Thoracic aorta (tissue), 2 donors: ENCODE measurements at places on chromosomes 1 and 21. TPM values are rescaled to one million over a fixed set of nuclear protein-coding genes. Genes with fewer than 3 reads are reported as not detected.

The XCL1 gene
- not detected for total RNA-seq

The MYCL gene
- total RNA-seq = 3.9 TPM

The PRDM16 gene
- total RNA-seq = 85.4 TPM

The KRTAP13-2 gene
- total RNA-seq = not detected

The PPM1J gene
- total RNA-seq = 2.3 TPM

The CHI3L1 gene
- total RNA-seq = 5.0 TPM

The CDCA8 gene
- 0.35 TPM for total RNA-seq

The CTPS1 gene
- total RNA-seq = 79.2 TPM

The C1QTNF12 gene
- total RNA-seq = 2.9 TPM

The GOLT1A gene
- total RNA-seq = not detected

The STK40 gene
- 60.3 TPM for total RNA-seq

The GPR25 gene
- total RNA-seq = not detected

The RNF207 gene
- 30.5 TPM for total RNA-seq

The EFCAB7 gene
- 4.7 TPM for total RNA-seq

The NES gene
- 30.9 TPM for total RNA-seq

The LCE2B gene
- 2.4 TPM for total RNA-seq

The LHX8 gene
- not detected for total RNA-seq

The CR1 gene
- total RNA-seq = 17.4 TPM

The ADGRL2 gene
- total RNA-seq = 53.3 TPM

The ACKR1 gene
- total RNA-seq = 123 TPM

The NUDT4B gene
- 47.0 TPM for total RNA-seq

The NFASC gene
- total RNA-seq = 26.2 TPM

The CD2 gene
- 1.4 TPM for total RNA-seq

The ACOT11 gene
- total RNA-seq = 23.6 TPM

The FAM167B gene
- 6.1 TPM for total RNA-seq

The ELF3 gene
- total RNA-seq = 4.9 TPM

The AMY1C gene
- not detected for total RNA-seq

The S100A5 gene
- not detected for total RNA-seq

The RGSL1 gene
- total RNA-seq = not detected

The FBXO2 gene
- total RNA-seq = 3.8 TPM

The BCAR3 gene
- 36.3 TPM for total RNA-seq

The EFNA3 gene
- total RNA-seq = 3.2 TPM

The JTB gene
- total RNA-seq = 184 TPM

The CYB561D1 gene
- 16.5 TPM for total RNA-seq

The C4BPB gene
- 3.7 TPM for total RNA-seq

The AADACL4 gene
- total RNA-seq = not detected

The SPOCD1 gene
- total RNA-seq = 6.6 TPM

The NR5A2 gene
- 2.7 TPM for total RNA-seq

The KPNA6 gene
- total RNA-seq = 53.3 TPM

The PCSK9 gene
- 0.27 TPM for total RNA-seq

The PALMD gene
- total RNA-seq = 24.1 TPM

The CNIH3 gene
- 0.21 TPM for total RNA-seq

The TNFRSF1B gene
- total RNA-seq = 58.7 TPM

The RYR2 gene
- 75.9 TPM for total RNA-seq

The CROCC gene
- total RNA-seq = 56.2 TPM

The GBP6 gene
- total RNA-seq = 0.27 TPM

The SPRR3 gene
- not detected for total RNA-seq

The DPT gene
- total RNA-seq = 85.7 TPM

The SFN gene
- 1.9 TPM for total RNA-seq

The MAGI3 gene
- 23.4 TPM for total RNA-seq

The LCA5L gene
- total RNA-seq = 1.2 TPM
